ENCODE measurements at places on chromosomes 11 and 22. TPM values are rescaled to one million over a fixed set of nuclear protein-coding genes. Genes with fewer than 3 reads are reported as not detected.

The NRGN gene
- 5.8 TPM for total RNA-seq

The CSF2RB gene
- not detected for total RNA-seq

DNA sequence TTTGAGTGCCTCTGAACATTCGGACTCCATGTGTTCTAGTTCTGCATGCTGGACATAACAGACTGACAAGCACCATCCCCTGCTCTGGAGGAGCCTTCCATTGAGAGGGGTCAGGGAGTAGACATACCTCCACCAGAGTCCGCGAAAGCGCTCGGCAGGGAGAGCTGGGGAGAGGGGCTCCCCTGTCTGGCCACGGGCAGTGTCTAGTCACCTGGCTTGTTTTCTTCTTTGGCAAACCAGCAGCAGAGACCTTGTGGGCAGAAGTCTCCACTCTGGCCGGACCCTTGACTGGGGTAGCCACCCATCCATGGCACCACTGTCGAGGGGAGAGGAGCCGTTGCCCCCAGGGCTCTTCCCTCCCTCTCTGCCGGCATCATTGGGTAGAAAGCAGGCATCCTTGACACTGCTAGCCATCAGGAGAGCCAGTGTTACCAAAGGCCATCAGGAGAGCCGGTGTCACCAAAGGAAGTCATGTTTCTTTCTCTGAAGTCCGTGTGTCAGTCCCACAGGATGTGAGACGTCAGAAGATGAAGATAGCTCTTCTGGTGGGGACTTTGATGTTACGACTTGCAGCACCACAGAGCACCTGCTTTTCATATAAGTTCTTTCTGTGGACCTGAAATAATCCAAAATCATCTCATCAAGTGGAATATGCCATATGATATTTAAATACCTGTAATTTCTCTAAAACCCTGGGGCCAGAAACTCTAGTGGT lies 305.6 kb downstream of the TBC1D22A start:
- DNase-seq = no peak

The OR52A1 gene
- not detected for total RNA-seq

The CYTH4 gene
- total RNA-seq = 0.38 TPM

- no peak for DNase-seq
These were observed 15.4 kb upstream of the GDPD4 start for GRCh38 chr11:77316733-77317342.

DNA sequence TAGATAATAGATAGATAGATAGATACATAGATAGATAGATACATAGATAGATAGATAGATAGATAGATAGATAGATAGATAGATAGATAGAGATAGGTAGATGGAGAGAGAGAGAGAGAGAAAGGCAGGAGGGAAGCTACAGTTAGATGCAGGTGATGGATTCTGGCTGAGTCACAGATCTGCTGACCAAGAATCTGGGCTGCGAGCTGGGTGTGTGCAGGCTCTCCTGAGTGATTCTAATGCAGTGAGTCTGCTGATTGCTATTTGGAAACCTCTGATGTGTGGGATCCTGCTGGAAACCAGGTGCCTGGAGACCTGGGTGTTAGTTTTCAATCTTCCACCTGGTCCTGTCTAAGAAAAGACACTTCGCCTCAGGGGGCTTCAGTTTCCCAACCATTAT lies 1441.8 kb downstream of the TBC1D22A start:
- no peak for DNase-seq

The OR6Q1 gene
- total RNA-seq = not detected

Data from Calu3 (cell line).